ENCODE measurements at places on chromosomes 6 and 20.

DNA sequence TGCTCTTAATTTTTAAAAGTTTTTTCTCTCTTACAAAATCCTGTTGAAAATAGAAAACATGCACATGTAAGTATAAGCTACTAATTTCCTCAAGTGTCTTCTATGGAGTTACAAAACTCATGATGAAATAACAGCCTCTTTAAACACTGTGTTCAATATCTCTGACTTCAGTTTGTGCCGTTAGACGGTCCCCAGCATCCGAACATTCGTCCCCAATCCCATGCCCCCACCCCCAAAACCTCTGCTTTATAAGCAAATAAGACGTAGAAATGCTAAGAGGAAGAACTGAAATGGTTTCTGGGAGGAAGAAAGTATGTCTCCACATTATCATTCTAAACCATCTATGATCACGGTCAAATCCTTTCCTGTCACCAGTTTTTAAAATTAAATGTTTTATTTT, 31.7 kb upstream of the MYB start:
- DNase-seq: no peak

DNA sequence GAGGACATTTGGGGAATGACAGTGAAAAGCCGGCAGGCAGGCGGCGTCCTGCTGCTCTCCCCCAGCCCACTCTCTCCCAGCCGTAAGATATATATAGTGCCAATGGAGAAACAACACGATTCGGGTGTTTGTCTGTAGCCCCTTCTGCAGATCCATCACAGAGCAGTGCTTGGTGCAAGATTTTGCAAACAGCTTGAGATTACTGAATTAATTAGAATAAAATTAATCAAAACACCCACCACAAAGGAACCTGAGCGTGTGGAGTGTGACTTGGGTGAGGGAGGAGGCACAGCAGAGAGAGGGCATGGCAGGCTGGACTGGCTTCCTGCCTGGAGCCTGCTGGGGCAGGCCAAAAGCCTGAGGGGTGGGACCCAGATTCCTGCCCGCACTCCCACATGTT, 28.8 kb upstream of the CCDC167 start:
- DNase-seq: no peak

DNA sequence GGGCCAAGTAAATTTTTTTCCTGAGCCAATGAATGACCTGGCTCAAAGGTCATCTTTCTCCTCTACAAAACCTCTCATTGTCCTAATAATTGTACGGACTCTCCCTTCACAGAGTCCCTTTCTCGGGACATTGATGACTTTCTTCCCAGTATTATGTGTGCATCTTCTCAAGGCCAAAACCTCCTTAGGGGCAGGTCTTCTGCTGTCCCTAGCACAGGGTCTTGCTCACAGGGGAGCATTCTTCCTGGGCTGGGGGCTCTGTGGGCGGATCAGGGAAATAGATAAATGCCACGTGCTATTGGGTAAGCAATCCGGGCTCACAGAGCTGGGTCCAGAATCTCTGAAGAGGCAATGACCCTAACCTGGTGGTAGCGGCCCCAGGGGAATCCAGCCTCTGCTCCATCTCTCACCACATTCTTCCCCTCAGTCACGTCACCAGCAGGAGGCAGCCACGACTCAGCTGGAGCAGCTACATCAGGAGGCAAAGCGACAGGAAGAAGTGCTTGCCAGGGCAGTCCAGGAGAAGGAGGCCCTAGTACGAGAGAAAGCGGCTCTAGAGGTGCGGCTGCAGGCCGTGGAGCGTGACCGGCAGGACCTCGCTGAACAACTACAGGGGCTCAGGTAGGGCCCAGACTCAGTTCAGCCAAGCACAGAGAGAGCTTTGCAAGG, 23.5 kb downstream of the CEP250 start:
- no peak for DNase-seq

DNA sequence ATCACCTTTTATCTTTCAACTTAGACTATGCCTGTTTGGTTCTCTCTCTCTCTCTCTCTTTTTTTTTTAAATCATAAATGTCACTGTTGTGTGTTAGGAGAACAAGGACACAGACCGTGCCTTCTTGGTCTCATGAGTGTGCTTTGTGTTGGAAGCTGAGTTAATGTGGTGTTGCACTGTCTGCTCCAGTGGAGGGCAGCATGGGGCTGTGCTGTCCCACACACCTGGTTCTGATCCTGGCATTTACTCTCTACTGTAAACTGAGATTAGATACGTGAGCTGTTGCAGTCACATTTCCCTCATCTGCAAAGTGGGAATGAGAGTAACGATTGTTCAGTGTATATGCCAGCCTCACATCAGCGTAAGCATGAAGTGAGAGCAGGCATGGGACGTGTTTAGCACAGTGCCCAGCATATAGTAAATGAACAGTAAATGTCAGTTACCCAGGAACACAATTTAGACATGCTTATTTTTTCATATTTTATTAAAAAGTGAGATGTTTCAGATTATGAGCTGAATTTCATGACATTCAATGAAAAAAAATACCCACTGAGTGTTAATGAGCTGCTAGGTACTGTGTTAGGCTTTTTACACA, 161.1 kb downstream of the FARS2 start:
- peak; percentile 16 for DNase-seq

DNA sequence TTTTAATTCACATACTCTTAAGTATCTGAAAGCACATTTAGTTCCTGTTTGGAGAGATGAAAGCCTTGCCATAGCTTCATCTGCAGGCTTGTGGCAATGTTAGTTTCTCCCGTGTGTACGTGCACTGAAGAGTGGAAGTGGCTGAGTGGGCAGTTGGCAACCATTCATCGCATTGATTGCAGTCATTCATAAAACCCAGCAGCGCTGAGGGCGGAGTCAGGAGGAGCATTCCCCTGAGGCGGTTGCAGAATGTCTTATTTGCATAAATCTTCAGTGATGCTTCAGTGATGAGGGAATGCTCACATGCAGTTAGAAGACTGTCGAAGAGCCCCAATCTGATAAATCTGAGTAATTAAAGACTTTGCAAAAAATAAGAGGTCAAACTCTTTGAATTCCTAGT, 79.1 kb downstream of the RIMS1 start:
- no peak for DNase-seq

GRCh38 chr6:26257272-26257671, 107.7 kb upstream of the BTN3A2 start:
- no peak for DNase-seq

GRCh38 chr6:84074988-84075781, 41.6 kb downstream of the MRAP2 start:
- peak; percentile 51 for DNase-seq

GRCh38 chr6:125679128-125679527, 70.3 kb upstream of the HEY2 start:
- no peak for DNase-seq

DNA sequence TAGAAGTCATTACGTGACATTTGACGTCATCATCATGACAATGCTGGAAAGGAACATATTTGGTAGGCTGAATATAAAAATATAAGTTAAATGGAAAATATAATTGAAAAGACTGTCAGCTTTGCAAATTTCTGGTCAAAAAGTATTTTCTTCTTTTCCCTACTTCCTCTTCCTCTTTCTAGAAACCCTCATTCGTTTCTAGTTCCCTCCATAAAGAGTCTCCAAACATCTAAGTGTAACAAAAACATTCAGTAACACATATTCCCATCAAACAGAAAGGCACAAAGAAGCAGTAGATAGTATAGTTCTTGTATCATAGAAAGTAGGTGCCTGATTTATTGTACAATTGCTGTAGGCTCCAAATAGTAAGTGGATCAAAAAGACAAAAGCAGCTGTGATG, 150.8 kb upstream of the FAM83B start:
- no peak for DNase-seq

- DNase-seq: no peak
These were observed 210.3 kb downstream of the BCKDHB start for GRCh38 chr6:80316686-80317231.

GRCh38 chr20:57326667-57327455, 2.7 kb upstream of the SPO11 start:
- no peak for DNase-seq

- DNase-seq: no peak
These were observed 14.8 kb downstream of the C6orf141 start for GRCh38 chr6:49565261-49565660.

DNA sequence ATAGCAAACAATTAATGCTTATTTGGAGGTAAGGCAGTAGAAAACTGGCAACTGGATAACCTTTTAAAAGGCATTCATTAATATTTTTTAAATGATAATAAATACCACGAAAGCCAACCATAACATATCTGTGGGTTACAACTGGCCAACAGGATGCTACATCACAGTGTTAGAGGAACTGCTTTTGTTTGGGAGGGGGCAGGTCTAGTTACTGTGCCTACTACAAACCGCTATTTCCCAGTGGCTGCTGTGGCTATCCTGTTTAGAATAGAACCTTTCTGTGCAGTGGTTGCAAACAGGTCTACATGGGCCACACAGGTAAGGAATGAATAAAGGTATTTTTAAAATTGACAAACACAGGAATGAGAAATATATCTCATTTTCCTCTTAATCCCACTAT, 976 bp downstream of the PIGT start:
- DNase-seq: no peak

GRCh38 chr6:72651174-72651573, 29.3 kb downstream of the KCNQ5 start:
- peak; percentile 60 for DNase-seq

DNA sequence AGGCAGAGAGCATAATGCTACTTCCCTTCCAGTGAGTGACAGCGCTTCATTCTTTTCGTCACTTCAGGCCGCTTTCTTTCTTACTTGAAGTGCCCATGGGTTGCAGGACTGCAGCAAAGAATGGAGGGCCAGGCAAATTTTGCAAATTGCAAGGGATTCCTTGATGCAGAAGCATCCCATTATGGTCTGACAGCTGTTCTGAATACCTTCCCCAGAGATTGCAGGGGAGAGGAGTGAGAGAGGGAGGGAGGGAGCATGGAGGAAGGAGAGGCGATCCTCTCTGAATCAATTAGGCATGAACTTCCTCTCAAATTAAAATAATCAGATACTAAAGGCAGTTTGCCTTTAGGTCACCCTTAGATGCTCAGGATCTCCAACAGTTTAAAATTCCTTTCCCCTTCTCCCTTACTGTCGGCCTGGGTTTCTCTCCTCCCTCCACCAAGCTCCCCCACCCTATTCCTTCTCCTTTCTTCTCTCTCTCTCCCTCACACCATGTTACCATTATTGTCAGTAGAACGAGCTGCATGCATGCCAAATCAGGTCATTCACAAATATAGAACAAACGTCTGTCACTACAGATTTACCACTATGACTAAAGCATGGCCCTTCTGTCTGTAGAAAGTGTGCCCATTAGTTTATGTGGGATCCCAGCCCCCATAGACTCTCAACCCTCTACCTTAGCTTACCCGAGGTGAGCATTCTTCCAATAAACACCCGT, 289.2 kb downstream of the CD83 start:
- no peak for DNase-seq

DNA sequence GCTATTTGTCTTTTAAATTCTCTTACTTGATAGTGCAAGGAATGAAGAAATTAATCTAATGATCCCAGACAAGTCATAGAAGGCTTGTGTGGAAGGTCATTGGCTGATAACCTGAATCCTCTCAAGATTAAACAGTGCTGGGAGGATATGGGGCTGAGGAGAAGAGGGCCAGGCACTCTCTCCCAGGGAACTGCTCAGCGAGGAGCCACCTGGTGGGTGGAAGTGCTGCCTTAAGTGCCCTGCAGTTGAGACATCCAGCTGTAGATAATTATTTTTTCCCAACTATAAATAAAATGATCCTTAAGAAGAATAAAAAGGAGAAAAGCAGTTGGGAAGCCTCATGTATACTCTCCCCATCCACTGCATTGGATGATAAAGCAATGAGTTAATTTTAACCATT, 47.9 kb downstream of the BTBD3 start:
- DNase-seq: no peak

GRCh38 chr6:79373246-79373645, 138.8 kb upstream of the HMGN3 start:
- DNase-seq: no peak

- no peak for DNase-seq
These were observed 34.7 kb upstream of the SSTR4 start for GRCh38 chr20:23000232-23000947.

GRCh38 chr20:35947489-35947888, 6.8 kb downstream of the SCAND1 start:
- peak; percentile 20 for DNase-seq

GRCh38 chr20:62355878-62356588, 11.1 kb downstream of the LAMA5 start:
- DNase-seq: no peak

- DNase-seq: peak; percentile 77
These were observed 7.6 kb downstream of the LEMD2 start for GRCh38 chr6:33781131-33781975.

DNA sequence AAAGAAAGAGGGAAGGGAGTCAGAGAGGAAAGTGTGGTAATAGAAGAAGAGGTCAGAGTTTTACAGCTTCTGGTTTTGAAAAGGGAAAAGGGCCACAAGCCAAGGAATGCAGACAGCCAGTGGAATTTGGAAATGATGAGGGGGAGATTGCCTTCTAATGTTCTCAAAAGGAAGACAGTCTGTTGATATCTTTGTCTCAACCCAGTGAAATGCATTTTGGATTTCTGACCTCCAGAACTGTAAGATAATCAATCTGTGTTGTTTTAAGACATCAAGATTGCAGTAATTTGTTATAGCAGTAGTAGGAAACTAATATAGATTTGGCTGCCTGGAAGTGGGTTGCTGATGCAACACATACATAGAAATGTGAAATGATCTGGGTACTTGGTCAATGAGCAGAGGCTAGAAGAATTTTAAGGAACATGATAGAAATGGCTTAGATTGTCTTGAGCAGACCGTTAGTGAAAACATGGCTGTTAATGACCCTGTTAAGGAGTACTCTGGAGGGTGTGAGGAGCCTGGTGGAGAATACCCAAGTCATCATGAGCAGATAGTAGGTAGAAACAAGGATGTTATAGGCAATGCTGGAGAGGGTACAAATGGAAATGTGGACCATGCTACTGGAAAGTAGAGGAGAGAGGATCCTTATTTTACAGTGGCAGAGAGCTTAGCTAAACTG, 255.8 kb upstream of the RAB32 start:
- peak; percentile 56 for DNase-seq

- DNase-seq: no peak
These were observed 202.1 kb downstream of the NFATC2 start for GRCh38 chr20:51340451-51340840.

DNA sequence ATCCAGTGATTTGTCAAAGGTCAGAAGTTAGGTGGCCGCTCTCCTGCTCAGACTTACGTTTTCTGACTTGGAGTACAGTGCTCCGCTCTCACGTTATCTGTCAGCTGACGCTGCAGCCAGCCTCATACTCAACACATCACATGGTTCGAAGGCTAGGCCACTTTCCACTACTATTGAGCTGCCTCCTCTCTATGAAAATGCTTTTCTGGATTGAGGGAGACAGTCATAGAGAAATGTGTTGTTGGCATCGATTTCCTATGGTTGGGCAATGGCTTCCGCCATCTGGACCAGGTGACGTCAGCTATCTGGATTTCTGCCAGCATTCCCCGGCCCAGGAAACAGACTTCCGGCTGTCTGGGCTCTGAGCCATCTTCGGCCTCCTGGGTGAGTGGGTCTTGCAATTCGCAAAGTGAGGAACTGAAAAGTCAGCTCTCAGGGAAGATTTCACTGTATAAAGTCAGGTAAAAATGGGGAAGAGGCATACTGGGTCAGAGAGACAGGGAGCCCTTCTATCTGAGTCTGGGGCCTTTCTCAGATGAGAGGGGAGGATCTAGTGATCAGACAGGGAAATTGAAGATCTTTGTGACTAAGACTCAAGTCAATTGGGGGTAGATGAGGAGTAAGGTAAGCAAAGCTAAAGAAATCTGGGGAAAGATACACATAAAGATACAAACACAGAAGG, 37.5 kb upstream of the IER3 start:
- DNase-seq: peak; percentile 99

GRCh38 chr6:3041147-3041546, 27.1 kb upstream of the RIPK1 start:
- DNase-seq: no peak

- peak; percentile 87 for DNase-seq
These were observed at the start of gene HIVEP2 for GRCh38 chr6:142945049-142945445. Gene HIVEP2, minus strand, starts transcription at chr6:142945176. Its CDS starts 170,438 bp downstream, at chr6:142774738.
